ENCODE measurements at places on chromosomes 12 and 14. TPM values are rescaled to one million over a fixed set of nuclear protein-coding genes. Genes with fewer than 3 reads are reported as not detected.

- ATAC-seq: no peak
These were observed 390.7 kb downstream of the C12orf75 start for GRCh38 chr12:105721051-105721825.

SLC6A13 gene
- total RNA-seq: not detected

DNA sequence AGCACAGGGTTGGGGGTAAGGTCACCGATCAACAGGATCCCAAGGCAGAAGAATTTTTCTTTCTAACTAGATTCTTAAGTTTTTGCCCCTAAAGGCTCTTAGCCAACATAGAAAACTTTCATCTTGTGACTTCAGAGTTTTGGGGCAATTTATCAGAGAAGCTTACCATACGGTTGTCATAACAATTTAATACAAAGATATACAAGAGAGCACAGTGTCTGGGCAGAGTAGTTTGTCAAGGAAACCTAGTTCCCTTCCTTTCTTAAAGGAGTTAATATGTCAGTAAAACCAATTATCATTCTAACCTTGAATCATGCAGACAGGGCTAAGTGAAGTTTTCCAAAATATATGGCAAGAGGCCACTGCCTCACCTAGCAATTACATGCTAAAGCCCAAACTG, 18.4 kb downstream of the NR2C1 start:
- no peak for ATAC-seq

- peak; percentile 86 for ATAC-seq
These were observed 781 bp downstream of the NPAS3 start for GRCh38 chr14:32939254-32940065.

GRCh38 chr12:127150479-127150878, 1116.5 kb upstream of the TMEM132C start:
- no peak for ATAC-seq
